CD4-positive, alpha-beta T cell (primary cell): ENCODE measurements at places on chromosomes 5 and 9. TPM values are rescaled to one million over a fixed set of nuclear protein-coding genes. Genes with fewer than 3 reads are reported as not detected.

DNA sequence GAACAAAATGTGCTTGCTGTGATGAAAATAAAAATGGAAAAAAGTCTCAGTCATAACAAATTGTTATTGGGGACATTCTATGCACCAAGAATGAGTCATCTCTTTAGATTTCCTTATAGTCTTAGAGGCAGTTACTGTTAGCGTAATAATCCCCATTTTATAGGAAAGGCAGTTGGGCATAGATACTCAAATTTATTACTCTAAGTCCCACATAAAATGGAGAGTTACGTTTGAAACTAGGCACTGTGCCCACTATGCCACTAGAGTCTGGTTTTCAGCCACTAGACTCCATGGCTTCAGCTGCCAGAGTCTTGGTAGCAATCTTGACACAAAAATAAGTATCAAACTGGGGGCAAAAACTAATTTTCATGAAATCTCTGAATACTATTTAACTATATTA is 317.9 kb upstream of the MEF2C start:
- DNase-seq, result no peak

DNA sequence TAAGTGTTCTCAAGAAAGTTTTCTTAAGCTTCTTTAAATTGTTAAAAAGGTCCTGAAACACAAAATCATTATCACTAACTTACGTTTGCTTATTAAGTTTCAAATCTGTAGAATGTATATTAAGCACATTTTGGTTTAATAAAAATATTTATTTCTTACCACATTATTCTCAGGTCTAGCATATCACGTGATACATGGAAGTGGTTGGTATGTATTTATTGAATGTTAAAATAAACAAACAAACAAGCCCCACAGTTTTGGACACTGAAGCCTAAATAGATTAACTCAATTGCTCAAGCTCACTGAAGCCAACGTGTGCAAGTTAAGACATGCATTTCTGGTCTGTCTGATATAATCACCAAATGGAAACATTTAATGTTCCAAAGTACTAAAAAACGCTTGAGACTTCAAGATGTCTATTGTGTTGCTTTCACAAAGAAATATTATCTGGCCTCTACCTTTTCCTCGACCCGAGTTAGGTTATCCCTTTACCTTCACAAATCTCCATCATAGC is 1136.9 kb downstream of the TAF11L14 start:
- no peak for DNase-seq

- no peak for DNase-seq
Measured at GRCh38 chr5:15203376-15203775, 296.6 kb upstream of the FBXL7 start.

DNA sequence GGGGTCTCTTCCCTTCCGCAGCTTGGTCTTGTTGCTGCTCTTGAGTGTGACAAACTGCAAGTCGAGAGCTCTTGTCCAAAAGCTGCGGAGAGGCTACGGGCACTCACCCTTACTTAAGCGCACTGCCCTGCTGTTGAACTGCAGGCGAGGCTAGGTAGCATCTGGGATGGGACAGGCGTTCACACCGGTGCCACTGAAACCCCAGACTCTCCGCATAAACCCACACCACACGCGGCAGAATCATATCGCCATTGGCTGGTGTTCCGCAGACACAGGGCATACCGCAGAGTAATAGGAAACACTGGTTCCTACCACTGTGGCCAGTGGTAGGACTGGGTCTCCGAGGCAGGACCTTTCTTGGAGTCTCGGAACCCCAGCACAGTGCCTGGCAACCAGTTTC is 2.2 kb upstream of the NPR3 start:
- no peak for DNase-seq

DNA sequence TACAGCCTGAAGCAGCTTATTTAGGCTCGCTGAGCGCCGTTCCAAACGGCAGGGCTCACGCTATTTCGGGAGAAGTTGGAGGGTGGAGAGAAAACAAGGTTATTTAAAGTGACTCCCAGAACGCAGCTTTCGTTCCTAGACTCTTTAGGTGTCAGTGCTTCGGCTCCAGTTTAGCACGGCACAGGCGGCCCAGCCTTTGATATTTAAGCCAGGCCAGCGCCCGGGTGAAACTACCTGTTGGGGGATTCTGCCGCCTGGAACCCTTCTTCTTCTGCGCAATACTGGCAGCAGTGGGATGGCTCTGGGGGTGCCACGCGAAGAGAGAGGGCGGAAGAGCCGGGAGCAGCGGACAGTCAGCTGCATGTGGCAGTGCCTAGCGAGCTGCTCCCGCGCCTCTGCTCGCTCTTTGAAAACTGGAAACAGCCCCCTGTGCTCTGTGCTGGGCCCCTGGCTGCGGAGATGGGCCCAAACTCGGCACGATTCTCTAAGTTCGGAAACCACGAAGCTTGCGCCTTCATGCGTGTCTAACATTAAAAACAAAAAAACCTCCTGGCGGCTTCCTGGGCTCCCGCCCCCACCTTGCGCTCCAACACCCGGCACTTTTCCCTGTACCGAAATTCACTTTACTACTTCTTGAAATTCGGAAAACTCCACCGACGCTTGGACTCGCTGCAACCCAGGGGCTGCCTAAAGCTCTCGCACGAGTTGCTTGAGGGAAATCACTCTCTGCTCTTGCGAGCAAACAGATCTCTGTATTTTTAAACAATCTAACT is 34.6 kb upstream of the NFIB start:
- no peak for DNase-seq

Gene WDR70
- 24.5 TPM for total RNA-seq

Gene FCN1
- total RNA-seq, result 10.5 TPM

GRCh38 chr9:34089311-34089710 is 37.2 kb downstream of the DCAF12 start:
- DNase-seq, result no peak

DNA sequence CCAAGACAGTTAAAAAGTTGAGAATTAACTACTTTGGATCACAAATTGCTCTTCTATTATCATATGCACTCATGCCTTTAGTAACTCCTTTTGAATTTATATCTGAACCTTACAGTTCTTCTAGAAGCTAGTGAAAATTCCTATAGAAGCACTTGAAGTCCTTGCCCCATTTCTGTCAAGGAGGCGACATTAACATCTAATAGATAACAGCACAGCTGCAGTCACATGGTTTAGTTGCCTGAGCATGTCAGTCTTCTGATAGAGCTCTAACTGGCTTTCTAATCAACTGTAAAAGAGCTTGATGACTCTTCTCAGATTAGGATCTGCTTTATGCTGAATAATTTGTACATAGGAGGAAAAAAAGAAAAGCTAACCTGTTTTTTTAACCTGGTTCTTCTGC is 9.0 kb downstream of the RFESD start:
- DNase-seq, result no peak

- no peak for DNase-seq
Measured at GRCh38 chr5:36688722-36689121, 82.3 kb downstream of the SLC1A3 start.

Gene CRHBP
- not detected for total RNA-seq

GRCh38 chr9:131100445-131100844 is 4.1 kb downstream of the AIF1L start:
- no peak for DNase-seq

GRCh38 chr9:14585730-14586473 is 107.3 kb downstream of the ZDHHC21 start:
- peak; percentile 20 for DNase-seq

Gene SPINK9
- not detected for total RNA-seq

GRCh38 chr9:2270565-2270964 is 255.4 kb downstream of the SMARCA2 start:
- no peak for DNase-seq

DNA sequence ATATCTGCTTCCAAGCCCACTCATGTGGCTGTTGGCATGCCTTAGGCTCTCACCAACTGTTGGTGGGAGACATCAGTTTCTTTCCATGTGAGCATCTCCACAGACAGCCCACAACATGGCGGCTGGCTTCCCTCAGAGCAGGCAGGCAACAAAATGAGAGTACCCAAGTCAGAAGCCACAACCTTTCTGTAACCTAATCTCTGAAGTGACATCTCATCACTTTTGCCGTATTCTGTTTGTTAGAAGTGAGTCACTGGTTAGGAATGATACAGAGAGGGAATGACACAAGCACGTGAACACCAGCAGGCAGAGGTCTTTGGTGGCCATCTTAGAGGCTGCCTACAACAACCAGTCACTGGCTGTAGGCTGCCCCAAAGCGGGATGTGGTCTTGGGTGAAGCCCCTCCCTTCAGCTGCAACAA is 88.6 kb upstream of the RASGRF2 start:
- no peak for DNase-seq
